ENCODE measurements at places on chromosomes 12 and 14.

DNA sequence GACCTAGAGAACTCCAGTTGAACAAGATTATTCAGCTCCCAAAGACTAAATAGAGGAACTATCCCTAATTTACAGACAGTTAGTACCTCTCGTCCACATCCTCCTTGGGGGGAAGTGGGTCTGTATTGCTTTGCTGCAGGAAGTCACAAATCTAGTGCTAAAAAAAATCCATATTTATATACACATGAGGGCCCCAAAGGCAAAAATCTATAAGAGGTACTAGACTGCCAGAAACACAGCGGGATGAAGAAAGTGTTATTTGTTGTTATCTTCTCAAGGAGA is 190.1 kb downstream of the TTC8 start:
- no peak for DNase-seq

- no peak for DNase-seq
Observed at GRCh38 chr12:42196723-42197603, 41.1 kb downstream of the YAF2 start.

DNA sequence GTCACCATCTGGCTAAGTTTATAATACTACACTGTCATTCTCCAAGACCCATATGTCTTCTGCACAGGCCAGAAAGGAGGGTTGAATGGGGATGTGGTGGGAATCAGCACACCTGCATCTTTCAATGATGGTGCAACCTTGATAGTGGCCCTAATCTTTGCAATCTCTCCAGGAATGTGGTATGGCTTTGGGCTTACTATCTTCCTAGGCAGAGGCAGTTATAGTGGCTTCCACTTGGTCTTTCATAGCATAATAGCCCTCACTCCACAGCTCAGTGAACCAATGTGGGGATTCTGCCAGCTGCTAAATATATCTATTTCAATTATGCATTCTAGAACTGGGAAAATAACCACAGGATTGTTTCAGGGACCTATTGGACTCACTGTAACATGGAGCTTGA is 61.8 kb upstream of the ATP2B1 start:
- no peak for DNase-seq

DNA sequence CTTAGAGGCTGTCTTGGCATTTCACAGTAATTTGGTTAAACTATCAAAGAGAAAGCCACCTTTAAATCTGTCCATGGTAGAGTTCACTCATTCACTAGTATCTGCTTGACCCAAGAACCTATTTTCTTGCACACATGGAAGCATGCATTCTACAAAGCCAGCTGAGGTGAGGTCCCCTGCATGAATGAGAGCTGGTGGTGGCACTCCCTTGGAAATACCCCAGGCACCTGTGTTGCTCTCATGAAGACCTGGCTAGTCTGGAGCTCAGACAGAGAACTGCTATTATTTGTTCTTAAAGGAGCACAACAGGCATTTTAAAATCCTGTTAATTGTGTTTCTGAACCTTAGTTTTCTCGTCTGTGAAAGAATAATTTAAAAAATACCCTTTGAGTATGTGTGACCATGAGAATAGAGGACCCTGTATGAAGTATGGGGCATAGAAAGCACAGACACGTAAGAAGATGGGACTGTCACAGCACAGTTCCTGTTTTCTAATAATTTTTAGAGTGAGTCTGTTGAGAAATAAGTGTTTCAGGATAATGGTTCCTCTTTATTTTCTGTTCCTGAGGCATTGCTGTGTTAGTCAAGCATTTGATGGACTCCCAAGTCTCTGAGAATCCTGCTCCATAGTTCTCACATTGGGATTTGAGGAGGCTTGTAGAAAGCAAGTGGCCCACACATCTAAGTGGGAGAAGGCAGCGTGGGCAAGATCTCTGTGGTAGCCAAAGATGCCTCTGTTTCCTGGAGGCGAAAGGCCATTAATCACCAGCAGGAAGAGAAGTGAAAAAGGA is 10.9 kb downstream of the RGS6 start:
- DNase-seq: no peak

DNA sequence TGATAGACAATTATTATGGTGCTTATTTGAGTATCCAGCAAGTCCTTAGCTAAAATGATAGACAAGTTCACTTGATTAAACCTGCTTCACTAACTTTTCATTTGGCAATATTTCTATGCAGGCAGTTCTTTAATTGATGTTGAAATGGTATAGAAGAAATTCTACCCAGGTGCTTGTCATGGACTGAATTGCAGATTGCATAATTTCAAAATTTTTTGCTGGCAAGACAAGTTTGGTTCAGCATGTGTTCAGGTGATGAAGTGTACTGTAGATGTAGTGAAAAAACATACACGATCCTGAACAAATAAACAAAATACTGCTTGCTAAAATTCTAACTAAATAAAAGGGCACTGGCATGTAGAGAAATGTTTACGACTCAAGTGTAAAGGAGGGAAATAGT is 189.0 kb downstream of the FOXA1 start:
- DNase-seq: no peak

GRCh38 chr12:93020631-93021597 is 91.8 kb upstream of the EEA1 start:
- no peak for DNase-seq

- no peak for DNase-seq
Observed at GRCh38 chr12:132601171-132601883, 9.1 kb downstream of the LRCOL1 start.

GRCh38 chr12:65962036-65962430 is 137.8 kb downstream of the HMGA2 start:
- no peak for DNase-seq

GRCh38 chr12:116595186-116595585 is 36.0 kb downstream of the MAP1LC3B2 start:
- DNase-seq: no peak

DNA sequence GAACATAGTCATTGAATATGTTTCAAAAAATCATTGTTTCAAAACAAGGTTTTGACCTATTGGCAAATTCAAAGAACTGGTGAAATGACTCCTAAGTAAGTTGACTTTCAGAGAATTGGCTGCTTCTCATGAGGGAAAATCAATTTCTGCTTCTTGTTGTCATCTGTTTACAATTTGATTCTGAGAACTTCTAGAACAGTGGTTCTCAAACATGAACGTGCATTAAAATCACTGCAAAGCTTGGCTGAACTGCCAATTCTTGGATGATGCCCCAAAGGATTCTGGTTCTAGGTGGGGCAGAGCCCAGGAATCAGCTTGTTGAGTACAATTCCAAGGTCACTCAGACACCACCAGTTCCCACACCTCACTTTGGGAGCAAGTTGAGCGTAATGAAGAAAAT is 83.9 kb downstream of the ZFP36L1 start:
- no peak for DNase-seq

GRCh38 chr14:86847140-86847539 is 1145.8 kb downstream of the GALC start:
- no peak for DNase-seq
